ENCODE measurements at places on chromosomes 4 and X.
A peak's percentile ranks its signal among the peaks of the same experiment; 100 is the strongest.

DNA sequence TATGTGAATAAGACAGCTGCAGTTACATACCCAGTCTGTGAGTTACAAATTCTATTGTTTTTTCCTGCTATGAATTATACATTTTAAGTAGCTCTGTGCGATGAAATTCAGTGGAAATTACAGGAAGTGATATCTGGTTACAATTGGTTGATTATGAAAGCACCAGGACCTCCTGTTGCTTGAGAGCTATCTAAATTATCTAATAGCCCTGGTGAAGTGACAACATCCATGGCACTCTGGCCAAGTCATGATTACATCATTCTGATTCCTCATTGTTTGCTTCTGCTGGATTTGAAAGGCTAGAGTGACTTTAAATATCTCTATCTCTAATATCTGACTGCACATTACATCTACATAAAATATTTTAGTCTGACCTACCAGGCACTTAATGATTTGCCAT is 515.0 kb downstream of the CFAP47 start:
- DNase-seq: no peak

- DNase-seq: peak; percentile 95
These were observed 503.3 kb upstream of the FAM241A start for GRCh38 chr4:111641813-111642579.

DNA sequence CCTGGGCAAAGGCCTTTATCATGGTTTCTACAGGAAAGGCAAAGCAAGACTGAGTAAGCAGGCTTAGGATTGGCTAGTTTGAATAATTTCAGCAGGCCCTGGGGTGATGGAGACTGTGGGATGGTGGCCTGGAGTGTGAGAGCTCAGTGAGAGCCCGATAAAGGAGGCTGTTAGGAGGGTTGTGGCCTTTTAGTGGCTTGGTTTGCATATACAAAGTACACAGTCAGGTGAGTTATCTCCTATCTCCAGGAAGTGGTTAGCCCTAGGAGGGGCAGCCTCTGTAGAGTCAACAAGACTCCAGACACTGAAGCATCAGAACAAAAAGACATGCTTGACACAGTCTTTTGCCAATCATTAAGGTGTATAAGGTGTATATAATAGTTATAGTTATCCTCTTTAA is 157.2 kb downstream of the CFAP299 start:
- no peak for DNase-seq

- no peak for DNase-seq
These were observed 57.2 kb downstream of the RUFY3 start for GRCh38 chr4:70778888-70779422.

GRCh38 chrX:12159799-12160198 is 21.5 kb downstream of the FRMPD4 start:
- DNase-seq: peak; percentile 1

- no peak for DNase-seq
These were observed 54.7 kb downstream of the OTC start for GRCh38 chrX:38407126-38407525.

- DNase-seq: no peak
These were observed 102.9 kb downstream of the GATB start for GRCh38 chr4:151657896-151658295.

GRCh38 chr4:8201321-8201781 is 2.3 kb downstream of the SH3TC1 start:
- DNase-seq: peak; percentile 47

Measured in hematopoietic multipotent progenitor cell treated with erythropoietin and hydrocortisone succinate and interleukin-3 and kit ligand, for 4 days (in vitro differentiated cells).